ENCODE measurements at places on chromosomes 4 and X.

GRCh38 chr4:17812125-17812524, 1.3 kb downstream of the NCAPG start:
- no peak for DNase-seq

DNA sequence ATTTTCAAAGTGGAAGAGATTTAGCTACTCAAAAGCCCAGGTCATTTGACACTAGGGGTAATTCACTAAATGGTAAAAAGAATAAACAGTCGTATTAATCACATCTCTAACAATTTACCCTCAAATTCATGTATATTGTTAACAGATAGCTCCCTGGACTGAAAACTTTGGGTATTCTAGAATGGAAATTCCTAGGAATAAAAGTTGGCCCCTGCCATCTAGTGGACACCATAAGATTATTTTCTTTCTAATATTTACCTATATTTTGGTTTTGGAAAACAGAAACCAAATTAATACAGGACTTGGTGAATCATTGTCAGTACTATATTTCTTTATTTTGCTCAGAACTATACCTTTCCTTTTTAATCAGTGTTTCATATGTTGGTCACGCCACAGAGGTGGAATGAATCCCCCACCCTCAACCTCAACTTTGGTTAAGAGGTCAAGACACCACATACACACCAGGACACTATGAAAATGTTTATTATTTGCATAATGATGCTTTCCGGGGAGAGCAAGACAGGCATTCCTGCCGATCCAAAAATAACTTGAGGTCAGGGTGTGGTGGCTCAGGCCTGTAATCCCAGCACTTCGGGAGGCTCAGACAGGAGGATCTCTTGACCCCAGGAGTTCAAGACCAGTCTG, 96.2 kb upstream of the APOOL start:
- DNase-seq: no peak

GRCh38 chrX:154354013-154354412, 20.4 kb downstream of the FLNA start:
- DNase-seq: no peak

DNA sequence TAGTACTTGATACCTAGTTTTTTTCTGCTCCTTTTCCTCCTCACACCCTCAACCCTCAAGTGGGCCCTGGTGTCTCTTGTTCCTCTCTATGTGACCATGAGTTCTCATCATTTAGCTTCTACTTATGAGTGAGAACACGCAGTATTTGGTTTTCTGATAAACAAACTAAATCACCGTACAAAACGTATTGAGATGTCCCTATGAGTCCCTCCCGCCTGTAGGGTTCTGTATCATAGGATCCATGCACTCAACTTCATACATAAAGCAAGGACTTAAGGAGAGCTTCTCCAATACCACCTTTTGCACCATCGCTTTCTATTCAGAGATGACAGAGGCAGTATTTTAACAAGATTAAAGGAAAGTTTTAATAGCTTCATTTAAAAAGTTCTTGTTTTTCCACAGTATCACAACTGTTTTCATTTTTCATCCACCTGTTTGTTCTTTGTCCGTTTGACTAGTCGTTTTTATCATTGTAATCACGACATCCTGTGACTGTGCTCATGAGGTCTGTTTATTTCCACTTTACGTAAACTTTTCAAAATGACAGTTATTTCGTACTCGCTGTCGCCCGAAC, 457 bp upstream of the RAB9A start:
- DNase-seq: peak; percentile 34

DNA sequence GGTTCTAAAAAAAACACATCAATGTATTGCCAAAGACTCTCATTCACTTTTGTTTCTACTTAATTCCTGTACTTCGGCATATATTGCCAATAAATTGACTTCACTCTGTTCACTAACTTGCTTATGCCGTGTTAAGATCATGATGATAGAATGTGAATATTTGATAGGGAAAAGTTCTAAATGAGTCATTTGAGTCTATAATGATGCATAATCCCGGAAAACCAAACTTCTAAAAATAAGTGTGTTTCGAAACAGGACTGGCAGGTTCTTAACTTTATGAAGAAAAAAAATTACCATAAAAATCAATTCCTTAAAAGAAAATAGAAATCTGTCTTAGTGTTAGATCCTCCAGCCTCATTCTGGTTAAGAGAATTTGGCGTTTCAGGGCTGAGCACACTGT, 387.5 kb upstream of the FTHL17 start:
- no peak for DNase-seq

DNA sequence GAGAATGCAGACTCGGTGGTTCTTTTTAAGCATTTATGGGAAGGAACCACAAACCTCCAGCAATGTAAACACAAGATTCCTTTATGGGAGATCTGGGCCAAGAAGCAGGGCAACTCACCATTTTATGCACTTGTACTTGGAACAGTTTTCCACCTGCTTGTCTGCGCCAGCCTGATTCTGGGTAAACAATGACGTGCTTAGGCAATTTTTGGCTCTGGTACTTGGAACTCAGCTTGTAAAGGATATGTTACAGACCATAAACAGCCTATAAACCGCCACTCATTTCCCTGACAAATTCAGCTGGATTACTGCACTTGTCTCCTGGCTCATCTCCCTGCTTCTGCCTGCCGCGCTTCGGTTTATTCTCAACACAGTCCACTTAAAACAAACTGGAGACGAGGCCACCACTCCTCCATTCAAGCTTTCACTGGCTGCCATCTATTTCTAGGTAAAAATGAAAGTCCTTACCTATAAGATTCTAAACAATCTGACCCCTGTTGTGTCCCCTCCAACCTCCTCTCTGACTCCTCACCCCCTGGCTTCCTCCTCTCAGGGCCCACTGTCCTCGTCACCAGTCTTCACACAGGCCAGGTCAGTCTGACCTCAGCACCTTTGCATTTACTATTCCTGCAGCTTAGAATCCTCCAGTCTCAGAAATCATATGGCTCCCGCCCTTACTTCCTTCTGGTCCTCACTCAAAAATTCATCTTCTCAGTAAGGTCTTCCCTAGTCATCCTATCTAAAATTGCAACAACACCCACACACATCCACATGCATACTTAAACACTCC, 205.9 kb upstream of the GALNT7 start:
- no peak for DNase-seq

DNA sequence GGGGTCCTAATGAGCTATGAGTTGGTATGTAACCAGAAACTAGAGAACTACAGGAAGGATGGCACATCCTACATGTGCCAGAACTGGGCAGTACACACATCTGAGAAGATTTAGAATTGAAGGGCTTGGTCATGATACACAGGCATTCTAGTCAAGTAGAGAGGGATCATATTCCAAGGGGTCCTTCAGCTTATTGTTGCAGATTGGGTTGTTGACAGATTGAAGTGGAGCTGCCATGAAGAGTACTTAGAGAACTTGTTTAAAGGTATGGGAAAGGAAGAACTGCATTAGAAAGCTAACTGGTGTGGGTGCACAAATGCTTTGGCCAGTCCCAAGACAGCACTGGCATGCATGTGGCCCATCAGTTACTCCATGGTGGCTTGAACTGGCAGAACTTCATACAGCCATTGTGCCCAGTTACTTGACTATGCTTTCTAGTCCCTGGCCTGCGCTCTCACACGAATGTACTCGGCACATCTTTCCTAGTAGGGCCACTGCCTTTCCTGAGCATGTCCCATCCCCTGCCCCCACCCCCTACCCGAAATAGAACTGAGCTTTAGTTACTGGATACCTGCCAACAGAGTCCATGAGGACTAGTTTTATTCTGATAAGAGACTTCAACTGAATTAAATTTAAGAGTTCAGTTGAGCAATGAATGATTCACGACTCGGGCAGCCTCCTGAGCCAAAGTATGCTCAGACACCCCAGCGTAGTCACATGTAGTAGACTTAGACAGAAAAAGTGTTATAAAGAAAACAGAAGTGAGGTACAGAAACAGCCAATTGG, 64.0 kb downstream of the CCNG2 start:
- DNase-seq: no peak

DNA sequence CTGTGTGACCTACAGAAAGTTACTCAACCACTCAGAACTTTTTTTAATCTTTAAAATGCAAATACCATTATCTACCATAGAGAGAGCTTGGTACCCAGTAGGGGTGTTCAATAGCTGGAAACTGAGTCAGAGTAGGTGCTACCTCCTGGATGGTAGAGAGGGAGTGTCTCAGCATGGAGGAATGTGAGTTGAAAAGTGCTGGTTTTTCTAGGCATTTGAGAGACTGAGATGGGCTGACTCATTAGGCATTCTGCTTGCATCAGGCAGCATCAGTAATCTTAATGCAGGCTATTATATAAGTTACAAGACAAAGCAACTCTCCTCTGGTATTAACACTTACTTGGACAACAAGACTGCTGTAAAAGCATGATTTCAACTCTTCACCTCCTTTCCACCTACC, 70.9 kb upstream of the ARHGEF9 start:
- no peak for DNase-seq
